ENCODE measurements at places on chromosomes 11 and 22. TPM values are rescaled to one million over a fixed set of nuclear protein-coding genes. Genes with fewer than 3 reads are reported as not detected.

The ILK gene
- total RNA-seq = 233 TPM

The GGTLC3 gene
- total RNA-seq = not detected

The TALDO1 gene
- total RNA-seq = 287 TPM

The PHLDA2 gene
- 44.5 TPM for total RNA-seq

The NLRP14 gene
- total RNA-seq = 0.35 TPM

The C11orf91 gene
- total RNA-seq = 1.4 TPM

The LTBP3 gene
- 120 TPM for total RNA-seq

- H3K4me1 ChIP-seq = no peaks in the 10 kb centered on the region
- no peak overlapping the region for H3K27ac ChIP-seq
- no peak for DNase-seq
- no peak overlapping the region for H3K4me3 ChIP-seq
- H3K27me3 ChIP-seq = no peaks in the 10 kb centered on the region
- no peaks in the 10 kb centered on the region for H3K36me3 ChIP-seq
These were observed 29.0 kb downstream of the NECTIN1 start for GRCh38 chr11:119700030-119700429.

DNA sequence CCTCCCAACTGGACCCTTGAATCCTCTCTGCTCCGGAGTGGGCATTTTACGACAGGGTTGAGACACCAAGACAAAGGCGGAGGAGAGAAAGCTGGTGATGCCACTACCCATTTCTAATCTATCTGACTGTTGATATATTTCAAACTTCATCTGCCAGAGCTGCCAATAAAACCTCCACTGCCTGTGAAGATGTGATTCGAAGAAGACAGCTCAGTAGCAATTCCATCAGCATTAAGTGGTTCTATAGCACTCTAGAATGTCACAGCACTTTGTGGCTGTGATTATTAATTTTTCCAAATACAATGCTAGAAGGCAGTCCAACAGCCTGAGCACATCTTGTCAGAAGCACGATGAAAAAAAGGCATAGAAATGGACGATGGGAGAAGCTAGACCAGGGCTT is 282.8 kb downstream of the OPCML start:
- no peaks in the 10 kb centered on the region for H3K4me1 ChIP-seq
- H3K27ac ChIP-seq = no peak overlapping the region
- no peak for DNase-seq
- H3K4me3 ChIP-seq = no peak overlapping the region
- no peaks in the 10 kb centered on the region for H3K36me3 ChIP-seq

- no peak overlapping the region for H3K27ac ChIP-seq
- H3K4me1 ChIP-seq = no peaks in the 10 kb centered on the region
- H3K4me3 ChIP-seq = no peak overlapping the region
These were observed 93.5 kb downstream of the COMMD9 start for GRCh38 chr11:36195496-36196354.

DNA sequence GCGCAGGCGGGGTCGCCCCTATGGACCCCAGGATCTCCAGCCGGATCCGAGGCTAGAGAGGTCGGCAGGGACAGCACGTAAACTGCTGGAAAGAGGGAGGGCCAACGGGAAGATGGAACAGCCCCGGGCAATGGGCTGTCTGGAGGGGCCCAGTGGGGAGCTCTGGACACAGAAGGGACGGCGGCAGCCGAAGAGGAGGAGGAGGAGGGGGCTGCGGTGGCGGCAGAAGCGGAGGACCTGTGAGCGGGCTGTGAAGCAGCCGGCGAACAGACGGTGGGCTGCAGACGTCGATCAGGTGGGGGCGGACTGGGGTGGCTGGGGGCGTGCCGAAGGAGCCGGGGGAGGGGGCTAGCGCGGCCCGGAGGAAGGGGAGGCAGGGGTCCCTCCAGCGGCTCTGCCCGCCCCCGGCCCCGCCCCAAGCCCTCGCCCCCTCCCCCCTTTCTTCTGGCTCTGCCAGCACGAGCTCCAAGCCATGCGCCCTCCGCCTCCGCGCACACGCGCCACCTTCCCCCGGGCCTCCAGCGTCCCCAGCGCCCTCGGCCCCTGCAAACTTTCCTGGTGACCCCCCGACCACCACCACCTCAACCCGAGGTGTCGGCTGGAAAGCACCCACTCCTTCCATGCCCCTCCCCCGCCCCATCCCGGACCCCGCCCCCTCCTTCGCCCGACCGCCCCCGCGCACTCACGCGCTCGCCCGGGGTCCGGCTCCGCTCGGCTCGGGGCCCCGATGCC is 432 bp downstream of the TNKS1BP1 start:
- peaks cover 25% of the 10 kb centered on the region for H3K36me3 ChIP-seq
- peaks cover 37% of the 10 kb centered on the region for H3K4me1 ChIP-seq
- no peaks in the 10 kb centered on the region for H3K27me3 ChIP-seq
- peak overlapping the region; percentile 32 for H3K27ac ChIP-seq
- H3K4me3 ChIP-seq = peak overlapping the region; percentile 63
- peak; percentile 51 for DNase-seq

GRCh38 chr22:48584170-48584569 is 1243.5 kb downstream of the BRD1 start:
- no peaks in the 10 kb centered on the region for H3K27me3 ChIP-seq
- H3K4me3 ChIP-seq = no peak overlapping the region
- H3K4me1 ChIP-seq = no peaks in the 10 kb centered on the region
- no peaks in the 10 kb centered on the region for H3K36me3 ChIP-seq

DNA sequence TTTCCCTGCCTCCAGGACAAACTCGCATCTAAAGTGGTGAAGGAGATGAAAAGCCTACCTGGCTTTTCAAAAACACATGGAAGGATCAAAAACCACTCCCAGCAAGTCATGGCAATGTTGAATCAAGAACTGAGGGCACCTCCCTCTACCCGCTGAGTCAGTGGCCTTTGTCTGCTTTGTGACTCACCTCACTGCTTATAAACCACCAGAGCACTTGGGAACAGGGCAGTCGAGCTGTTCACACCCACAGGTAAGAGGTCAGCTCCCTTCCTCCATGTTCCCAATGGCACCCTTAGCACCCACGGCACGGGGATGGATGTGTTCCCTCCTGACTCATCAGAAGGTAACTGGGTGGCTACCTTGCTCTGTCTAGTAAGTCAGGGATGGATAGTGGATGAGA is 21.7 kb downstream of the TENM4 start:
- no peak overlapping the region for H3K4me3 ChIP-seq
- no peaks in the 10 kb centered on the region for H3K36me3 ChIP-seq
- H3K27ac ChIP-seq = no peak overlapping the region
- H3K27me3 ChIP-seq = no peaks in the 10 kb centered on the region

DNA sequence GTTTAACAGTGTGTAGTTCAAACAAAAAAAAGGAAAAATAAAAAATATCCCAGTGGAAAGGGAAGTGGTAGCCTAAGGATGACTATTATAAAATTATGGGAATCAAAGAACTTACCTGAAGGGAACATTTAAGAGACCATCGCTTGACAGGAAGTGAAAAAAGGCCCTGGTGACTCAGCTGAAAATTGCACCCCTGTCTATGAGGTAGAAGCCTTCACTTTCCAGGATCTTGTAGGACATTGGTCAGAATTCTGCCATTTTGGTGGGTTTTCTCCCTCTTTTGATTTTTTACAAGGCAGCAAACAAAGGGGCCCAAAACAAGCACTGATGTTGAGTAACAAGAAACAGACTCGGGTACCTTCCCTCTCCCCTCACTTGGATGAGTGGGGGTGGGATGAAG is 15.6 kb downstream of the DDX17 start:
- H3K27ac ChIP-seq = no peak overlapping the region
- peaks cover 6% of the 10 kb centered on the region for H3K4me1 ChIP-seq
- H3K36me3 ChIP-seq = peaks cover 53% of the 10 kb centered on the region
- H3K27me3 ChIP-seq = no peaks in the 10 kb centered on the region
- no peak overlapping the region for H3K4me3 ChIP-seq

GRCh38 chr11:64835616-64836447 is 8.6 kb downstream of the CDC42BPG start:
- H3K4me3 ChIP-seq = no peak overlapping the region
- no peak for DNase-seq
- H3K4me1 ChIP-seq = no peaks in the 10 kb centered on the region
- H3K27me3 ChIP-seq = no peaks in the 10 kb centered on the region

DNA sequence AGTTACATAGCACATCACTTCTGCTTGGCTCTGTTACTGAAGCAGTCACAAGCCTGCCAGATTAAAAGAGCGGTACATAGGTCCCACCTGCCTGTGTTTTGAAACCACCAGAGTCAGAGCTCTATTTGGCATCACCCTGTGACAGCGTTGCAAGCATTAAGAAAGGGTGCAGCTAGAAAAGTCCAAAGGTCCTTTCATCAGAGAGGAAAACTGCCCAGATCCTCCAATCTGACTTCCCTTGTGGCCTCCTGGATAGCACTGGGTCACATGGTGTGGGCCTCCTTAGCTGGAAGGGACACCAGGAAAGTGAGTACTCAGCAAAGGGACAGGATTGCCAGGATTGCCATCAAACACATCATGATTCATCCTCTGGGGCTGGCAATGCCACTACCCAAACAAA is 22.9 kb downstream of the STX3 start:
- H3K4me1 ChIP-seq = peaks cover 18% of the 10 kb centered on the region
- DNase-seq = no peak
- no peak overlapping the region for H3K4me3 ChIP-seq
- no peaks in the 10 kb centered on the region for H3K27me3 ChIP-seq

Data from endothelial cell of umbilical vein (primary cell).